ENCODE measurements at places on chromosomes 11 and 22. TPM values are rescaled to one million over a fixed set of nuclear protein-coding genes. Genes with fewer than 3 reads are reported as not detected.

SGSM1 gene
- 5.4 TPM for total RNA-seq

A4GALT gene
- 62.2 TPM for total RNA-seq

- no peaks in the 10 kb centered on the region for H3K4me1 ChIP-seq
- H3K4me3 ChIP-seq: no peak overlapping the region
- DNase-seq: no peak
- H3K27me3 ChIP-seq: no peaks in the 10 kb centered on the region
- H3K27ac ChIP-seq: no peak overlapping the region
- H3K36me3 ChIP-seq: no peaks in the 10 kb centered on the region
These were observed 22.1 kb upstream of the MMP7 start for GRCh38 chr11:102552447-102553194.

- H3K36me3 ChIP-seq: no peaks in the 10 kb centered on the region
- no peaks in the 10 kb centered on the region for H3K27me3 ChIP-seq
- no peak overlapping the region for H3K4me3 ChIP-seq
- DNase-seq: no peak
- H3K27ac ChIP-seq: peak overlapping the region; percentile 32
These were observed 70.8 kb upstream of the TEAD1 start for GRCh38 chr11:12603143-12604088.

- DNase-seq: no peak
- peaks cover 44% of the 10 kb centered on the region for H3K4me1 ChIP-seq
- peak overlapping the region; percentile 100 for H3K27ac ChIP-seq
These were observed 19.4 kb upstream of the MALAT1 start for GRCh38 chr11:65479184-65480145.

DNA sequence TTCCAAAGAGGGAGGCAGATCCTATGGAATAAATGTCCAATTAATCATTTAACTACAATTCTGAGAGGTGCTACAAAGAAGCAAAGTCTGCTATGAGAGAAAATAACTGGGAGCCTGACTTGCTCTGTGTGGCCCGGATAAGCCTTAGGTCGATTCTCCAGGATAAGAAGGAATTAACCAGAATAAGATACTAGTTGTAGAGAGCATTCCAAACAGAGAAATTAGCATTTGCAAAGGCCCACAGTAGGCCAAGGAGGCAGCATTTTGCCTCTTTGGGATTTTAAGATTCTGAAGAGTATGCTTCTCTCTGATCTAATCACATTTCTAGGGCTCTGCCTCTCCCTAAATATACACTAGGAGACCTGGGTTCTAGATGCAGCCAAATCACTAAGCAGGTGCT, 113.7 kb downstream of the SNX19 start:
- DNase-seq: no peak
- H3K27me3 ChIP-seq: no peaks in the 10 kb centered on the region
- no peaks in the 10 kb centered on the region for H3K36me3 ChIP-seq
- no peak overlapping the region for H3K4me3 ChIP-seq
- no peak overlapping the region for H3K27ac ChIP-seq

- no peak overlapping the region for H3K27ac ChIP-seq
- H3K4me3 ChIP-seq: no peak overlapping the region
- H3K27me3 ChIP-seq: no peaks in the 10 kb centered on the region
- H3K4me1 ChIP-seq: peaks cover under 1% of the 10 kb centered on the region
- no peak for DNase-seq
These were observed 112.1 kb upstream of the FGF3 start for GRCh38 chr11:69931060-69931910.

DNA sequence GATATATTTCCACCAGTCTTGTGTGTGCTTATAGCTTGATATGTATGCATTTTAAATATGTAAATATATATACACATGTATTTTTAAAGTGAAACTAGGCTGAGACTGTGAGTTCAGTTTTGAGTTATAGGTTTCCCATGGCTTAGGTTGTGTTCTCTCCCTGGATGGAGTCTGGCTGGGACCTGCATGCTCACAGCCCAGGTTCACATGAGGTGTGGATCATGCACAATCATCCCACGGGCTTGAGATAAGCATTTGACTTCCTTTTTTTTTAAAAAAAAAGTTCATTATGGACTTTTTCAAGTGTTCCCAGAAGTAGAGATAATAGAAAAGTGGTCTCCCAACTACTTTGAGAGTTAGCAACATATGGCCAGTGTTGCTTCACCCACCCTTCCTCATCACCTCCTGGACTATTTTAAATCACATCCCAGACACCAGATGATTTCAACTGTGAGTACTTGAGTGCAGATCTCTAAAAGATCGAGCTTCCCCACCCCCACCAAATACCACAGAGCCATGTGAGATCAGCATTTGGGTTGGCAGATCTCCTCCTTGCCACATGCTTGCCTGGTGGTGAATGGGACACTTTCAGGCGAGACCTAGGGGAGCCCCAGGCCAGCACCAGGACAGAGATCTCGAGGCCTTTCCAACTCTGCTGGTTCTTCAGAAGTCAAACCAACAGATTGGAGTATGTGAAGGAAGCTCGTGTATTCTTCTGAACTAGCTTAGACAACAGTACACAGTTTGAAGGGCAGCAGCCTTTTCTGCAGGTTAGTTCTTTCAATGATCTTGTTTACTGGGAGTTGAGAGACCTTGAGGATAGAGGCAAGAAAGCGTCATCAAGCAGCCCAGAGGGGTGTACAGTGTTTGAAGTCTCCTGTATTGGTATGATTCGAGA, 15.9 kb downstream of the MED15 start:
- no peaks in the 10 kb centered on the region for H3K27me3 ChIP-seq
- no peak overlapping the region for H3K4me3 ChIP-seq
- no peak for DNase-seq
- peaks cover 38% of the 10 kb centered on the region for H3K36me3 ChIP-seq

DNA sequence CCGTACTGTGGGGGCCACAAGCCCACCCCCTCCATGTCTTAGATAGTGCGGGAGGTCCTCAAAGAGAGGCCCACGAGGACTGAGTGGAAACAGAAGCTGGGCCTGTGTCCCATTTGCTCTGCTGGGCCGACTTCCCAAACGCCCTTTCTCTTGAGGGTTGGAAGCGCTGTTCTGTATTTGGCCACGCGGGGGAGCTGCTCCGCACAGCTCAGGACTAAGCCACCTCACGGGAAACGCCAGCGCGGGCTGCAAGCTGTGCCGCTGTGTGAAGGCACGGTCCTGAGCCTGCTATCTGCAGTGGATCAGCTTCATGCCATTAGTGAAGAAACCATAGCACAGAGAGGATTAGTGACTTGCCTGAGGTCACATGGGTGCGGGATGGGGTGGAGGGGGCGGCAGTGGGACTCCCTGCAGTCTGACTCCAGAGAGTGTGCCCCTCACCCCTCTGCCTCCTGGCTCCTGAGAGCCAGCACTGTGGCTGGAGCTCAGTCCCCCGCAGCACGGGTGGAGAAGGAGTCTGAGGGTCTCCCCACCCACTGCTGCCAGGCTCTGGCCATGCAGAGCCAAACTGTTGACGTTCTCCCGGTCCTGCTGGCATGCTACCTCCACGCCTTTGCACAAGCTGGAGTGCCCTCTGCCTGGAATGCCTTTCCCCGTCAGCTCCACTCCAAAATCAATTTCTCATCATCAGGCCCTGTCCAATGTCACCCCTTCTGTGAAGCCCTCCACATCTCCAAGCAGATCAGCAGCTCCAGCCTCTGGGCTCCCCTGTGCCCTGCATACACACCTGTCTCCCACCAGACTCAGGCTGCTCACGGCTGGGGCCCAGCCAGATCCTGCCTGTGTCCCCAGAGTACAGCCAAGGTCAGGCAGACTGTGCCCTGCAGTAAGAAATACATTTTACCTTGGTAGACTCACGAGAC, 51.5 kb upstream of the LRRC32 start:
- no peak overlapping the region for H3K4me3 ChIP-seq
- no peaks in the 10 kb centered on the region for H3K36me3 ChIP-seq
- H3K27ac ChIP-seq: no peak overlapping the region
- DNase-seq: peak; percentile 90
- no peaks in the 10 kb centered on the region for H3K4me1 ChIP-seq
- H3K27me3 ChIP-seq: no peaks in the 10 kb centered on the region

DNA sequence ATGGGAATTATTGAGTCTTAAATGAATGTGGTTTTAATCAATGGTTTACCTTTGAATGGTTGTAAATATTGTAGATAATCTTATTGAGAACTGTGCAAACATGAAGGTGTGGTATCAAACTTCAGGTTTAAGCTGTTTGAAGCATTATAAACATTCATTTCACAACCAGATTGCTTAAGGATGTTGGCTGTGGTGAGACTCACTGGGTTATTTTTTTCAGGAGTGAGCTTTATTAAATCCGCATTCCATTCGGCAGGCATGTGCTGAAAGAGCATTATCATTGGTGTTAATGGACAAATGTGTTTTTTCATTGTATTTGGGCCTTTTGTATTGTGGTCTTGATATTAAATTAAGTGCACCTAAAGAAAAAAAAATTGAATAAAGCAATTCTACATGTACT, 9.7 kb downstream of the MMP3 start:
- H3K27ac ChIP-seq: no peak overlapping the region
- H3K4me3 ChIP-seq: no peak overlapping the region
- H3K27me3 ChIP-seq: peaks cover 8% of the 10 kb centered on the region
- no peaks in the 10 kb centered on the region for H3K4me1 ChIP-seq
- DNase-seq: no peak

DNA sequence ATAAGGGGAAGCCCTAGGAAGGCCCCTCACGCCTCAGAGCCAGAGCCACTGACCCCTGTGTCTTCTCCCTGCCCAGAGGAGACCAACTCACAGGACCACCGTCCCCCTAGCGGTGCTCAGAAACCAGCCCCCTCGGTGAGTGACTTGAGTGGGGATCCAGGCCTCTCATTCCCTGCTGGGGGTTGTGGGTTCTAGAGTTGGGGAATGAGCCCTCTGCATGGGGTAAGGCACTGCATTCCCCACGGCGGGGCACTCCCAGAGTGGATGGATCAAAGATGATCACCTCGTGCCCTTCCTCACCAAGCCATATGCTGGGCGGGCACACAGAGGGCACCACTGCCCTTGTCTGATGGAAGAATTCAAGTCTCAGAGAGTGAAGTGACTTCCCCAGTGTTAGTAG, 39.7 kb downstream of the ZC3H7B start:
- no peaks in the 10 kb centered on the region for H3K4me1 ChIP-seq
- no peak overlapping the region for H3K4me3 ChIP-seq

Data from heart left ventricle (tissue), 16 donors.